Sciatic nerve (tissue), 2 donors: ENCODE measurements at places on chromosomes 13 and 19.

DNA sequence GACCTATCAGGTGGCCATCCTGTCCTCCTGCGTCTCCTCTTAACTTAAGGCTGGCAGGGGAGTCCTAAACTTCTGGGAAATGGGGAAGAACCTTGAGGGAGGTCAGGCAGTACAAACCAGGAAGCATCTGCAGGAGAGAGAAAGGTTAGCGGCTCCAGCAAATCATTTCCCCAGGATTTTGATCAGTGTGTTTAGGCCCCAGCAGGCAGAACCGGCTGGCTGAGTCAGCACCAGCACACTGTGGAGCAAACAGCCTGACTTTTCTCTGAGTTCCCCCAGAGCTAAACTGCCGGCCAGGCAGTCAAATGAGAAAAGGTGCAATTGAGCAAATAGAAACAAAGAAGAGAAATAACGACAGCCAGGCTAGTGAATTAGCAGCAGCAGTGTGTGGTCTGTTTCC lies 46.7 kb upstream of the MEDAG start:
- DNase-seq, result no peak

DNA sequence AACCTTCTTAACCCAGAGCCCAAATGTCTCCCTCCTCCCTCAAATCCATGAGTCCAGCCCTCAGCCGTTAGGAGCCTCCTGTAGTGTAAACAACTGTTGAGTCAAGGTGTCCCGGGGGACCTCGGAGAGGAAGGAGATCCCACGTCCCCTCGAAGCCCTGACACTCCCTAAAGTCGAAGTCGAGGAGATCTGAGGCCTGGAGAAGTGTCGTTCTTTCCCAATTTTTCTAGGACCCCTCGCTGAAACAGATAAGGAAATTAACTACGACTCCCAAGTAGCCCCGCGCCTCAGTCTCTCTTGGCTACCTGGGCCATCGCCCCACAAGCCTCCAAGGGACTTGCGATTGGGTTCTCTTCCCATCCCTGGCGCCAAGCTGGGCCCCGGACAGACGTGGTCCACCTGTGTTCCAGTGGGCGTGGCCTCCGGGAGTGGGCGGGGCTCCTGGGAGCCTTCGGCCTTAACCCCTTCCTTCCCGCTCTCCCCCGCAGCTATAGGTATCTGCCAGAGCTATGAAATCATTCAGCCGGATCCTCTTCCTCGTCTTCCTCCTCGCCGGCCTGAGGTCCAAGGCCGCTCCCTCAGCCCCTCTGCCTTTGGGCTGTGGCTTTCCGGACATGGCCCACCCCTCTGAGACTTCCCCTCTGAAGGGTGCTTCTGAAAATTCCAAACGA lies 869 bp downstream of the GFY start:
- DNase-seq, result no peak

DNA sequence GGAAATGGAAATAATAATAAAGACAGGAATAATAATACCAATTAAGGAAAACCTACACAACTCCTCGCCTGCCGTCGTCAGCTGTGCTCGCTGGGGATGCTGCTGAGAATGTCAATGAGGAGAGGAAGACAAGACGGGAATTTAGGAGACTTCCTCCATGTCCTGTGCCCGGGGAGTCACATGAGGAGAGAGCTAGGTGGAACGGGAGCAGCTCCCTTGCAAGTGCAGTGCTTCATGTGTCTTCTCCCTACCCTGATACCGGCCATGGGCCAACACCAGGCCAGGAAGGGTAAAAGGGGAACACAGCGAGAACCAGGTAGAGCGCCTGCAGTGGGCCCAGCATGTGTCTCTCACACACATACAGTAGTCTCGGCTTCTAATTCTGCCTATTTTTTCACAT lies 11.8 kb downstream of the DOCK9 start:
- no peak for DNase-seq

DNA sequence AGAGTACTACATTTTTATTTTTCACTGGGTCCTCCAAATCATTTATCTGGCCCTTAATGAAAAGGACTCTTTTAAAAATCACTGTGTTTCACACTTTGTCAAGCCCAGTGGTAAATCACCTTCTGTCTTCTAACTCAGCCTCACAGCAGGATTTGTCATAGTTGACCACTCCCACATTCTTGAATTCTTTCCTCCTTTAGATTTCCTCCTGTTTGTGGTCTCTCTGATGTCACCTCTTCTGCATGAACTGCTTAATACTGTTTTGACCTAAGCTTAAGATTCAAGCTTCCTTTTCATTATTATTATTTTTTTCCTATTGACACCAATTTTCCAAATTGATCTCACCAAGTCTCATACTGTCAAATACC lies 899.8 kb upstream of the MIR17HG start:
- DNase-seq, result no peak

- no peak for DNase-seq
Observed at GRCh38 chr19:35167251-35168119, 12.9 kb downstream of the FXYD5 start.

GRCh38 chr13:101190976-101191375 lies 225.3 kb downstream of the NALCN start:
- no peak for DNase-seq

GRCh38 chr13:93420887-93421286 lies 194.3 kb downstream of the GPC6 start:
- DNase-seq, result no peak
